Activated CD8-positive, alpha-beta T cell treated with anti-CD3 and anti-CD28 coated beads, Interleukin-2, amount 10 ng/mL, durations not matched to agents 7 days and 5 days (primary cell): ENCODE measurements at places on chromosomes 12 and 14. TPM values are rescaled to one million over a fixed set of nuclear protein-coding genes. Genes with fewer than 3 reads are reported as not detected.
A peak's percentile ranks its signal among the peaks of the same experiment; 100 is the strongest.

GRCh38 chr12:954741-955140, 5.2 kb upstream of the RAD52 start:
- no peak for DNase-seq
- peaks cover 7% of the 10 kb centered on the region for H3K4me1 ChIP-seq
- no peaks in the 10 kb centered on the region for H3K36me3 ChIP-seq
- H3K4me3 ChIP-seq = no peak overlapping the region

- peaks cover 87% of the 10 kb centered on the region for H3K36me3 ChIP-seq
- no peaks in the 10 kb centered on the region for H3K27me3 ChIP-seq
- H3K4me3 ChIP-seq = peak overlapping the region; percentile 79
- H3K27ac ChIP-seq = peak overlapping the region; percentile 96
These were observed 150.1 kb downstream of the PRKCH start for GRCh38 chr14:61471297-61472005.

ZBTB1 gene
- 58.3 TPM for total RNA-seq

DNA sequence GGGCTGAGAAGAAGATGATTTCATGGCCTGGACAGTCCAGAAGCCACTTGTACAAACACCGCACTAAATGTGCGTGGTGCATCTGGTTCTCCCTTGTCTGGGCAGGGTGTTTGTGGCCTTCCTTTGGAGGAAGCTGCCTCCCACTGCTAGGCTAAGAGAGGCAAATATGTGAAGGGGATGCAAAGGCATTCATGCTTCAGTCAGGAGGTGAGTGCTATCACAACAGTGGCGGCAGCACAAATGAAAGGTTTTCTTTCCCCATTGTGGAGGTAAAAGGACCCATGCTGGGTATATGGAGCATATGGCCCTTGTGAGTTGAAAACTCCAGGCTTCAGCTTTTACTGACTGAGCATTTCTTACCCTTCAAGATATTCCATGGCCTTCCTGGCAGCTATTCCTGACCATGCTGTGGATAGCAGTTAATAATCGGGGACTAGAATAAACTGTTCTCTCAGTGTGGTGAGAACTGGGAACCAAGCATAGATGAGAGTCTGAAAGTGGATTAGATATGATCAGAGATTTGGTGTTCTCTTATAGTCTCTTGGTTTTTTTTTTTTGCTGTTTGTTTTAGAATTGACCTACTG, 69.9 kb downstream of the MYRFL start:
- no peak overlapping the region for H3K4me3 ChIP-seq
- H3K4me1 ChIP-seq = peaks cover 7% of the 10 kb centered on the region
- DNase-seq = no peak
- no peak overlapping the region for H3K27ac ChIP-seq
- no peaks in the 10 kb centered on the region for H3K36me3 ChIP-seq

GRCh38 chr12:20187456-20187855, 180.9 kb upstream of the PDE3A start:
- no peaks in the 10 kb centered on the region for H3K4me1 ChIP-seq
- no peaks in the 10 kb centered on the region for H3K27me3 ChIP-seq
- no peak for DNase-seq
- no peaks in the 10 kb centered on the region for H3K36me3 ChIP-seq
- no peak overlapping the region for H3K4me3 ChIP-seq

PMEL gene
- 0.55 TPM for total RNA-seq

POTEM gene
- total RNA-seq = not detected

- no peak overlapping the region for H3K27ac ChIP-seq
- peaks cover 4% of the 10 kb centered on the region for H3K4me1 ChIP-seq
- DNase-seq = no peak
- H3K4me3 ChIP-seq = no peak overlapping the region
- no peaks in the 10 kb centered on the region for H3K36me3 ChIP-seq
These were observed 59.3 kb upstream of the TMPO start for GRCh38 chr12:98456041-98456440.

GSG1 gene
- not detected for total RNA-seq

DNA sequence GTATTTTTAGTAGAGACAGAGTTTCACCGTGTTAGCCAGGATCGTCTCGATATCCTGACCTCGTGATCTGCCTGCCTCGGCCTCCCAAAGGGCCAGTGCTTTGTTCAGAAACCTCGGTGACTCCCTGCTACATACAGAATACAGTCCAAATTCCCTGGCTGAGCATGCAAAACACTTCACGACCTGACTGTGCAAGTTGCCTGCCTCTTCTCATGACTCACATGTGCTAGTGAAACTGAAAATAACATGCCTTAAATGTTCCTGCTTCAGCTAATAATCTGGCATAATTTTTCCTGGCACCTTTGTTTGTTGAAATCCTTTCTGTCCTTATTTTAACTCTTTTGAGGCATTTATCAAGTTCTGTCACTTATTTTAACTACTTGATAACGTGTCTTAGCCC, 8.2 kb downstream of the DMAC2L start:
- H3K4me1 ChIP-seq = peaks cover 12% of the 10 kb centered on the region
- H3K27me3 ChIP-seq = no peaks in the 10 kb centered on the region
- H3K36me3 ChIP-seq = peaks cover 30% of the 10 kb centered on the region
- no peak overlapping the region for H3K4me3 ChIP-seq
- H3K27ac ChIP-seq = no peak overlapping the region

GLIPR1L2 gene
- total RNA-seq = not detected

GRCh38 chr14:100696008-100696407, 30.7 kb upstream of the DLK1 start:
- no peaks in the 10 kb centered on the region for H3K27me3 ChIP-seq
- no peak for DNase-seq
- H3K4me3 ChIP-seq = no peak overlapping the region

DNA sequence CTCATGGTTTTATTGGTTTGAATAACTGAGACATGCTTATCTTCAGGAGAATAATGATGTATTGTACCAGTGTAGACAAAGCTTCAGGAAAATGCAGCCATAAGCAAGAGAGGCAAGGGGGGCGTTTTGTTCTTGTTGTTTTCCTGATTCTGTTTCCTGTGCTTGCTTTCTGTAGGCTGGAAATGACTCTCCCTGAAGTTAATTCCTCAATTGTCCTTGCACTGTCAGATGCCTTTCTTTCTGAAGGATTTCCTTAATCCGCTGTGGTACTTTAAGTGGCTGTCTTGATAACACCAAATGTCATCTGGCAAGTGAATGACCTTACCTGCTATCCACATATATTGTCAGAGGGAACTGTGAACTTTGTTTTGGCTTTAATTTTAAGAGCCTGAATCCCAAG, 220.0 kb downstream of the NEDD1 start:
- DNase-seq = no peak
- no peaks in the 10 kb centered on the region for H3K36me3 ChIP-seq
- H3K27me3 ChIP-seq = peaks cover 2% of the 10 kb centered on the region
- no peaks in the 10 kb centered on the region for H3K4me1 ChIP-seq
- no peak overlapping the region for H3K4me3 ChIP-seq

HRK gene
- not detected for total RNA-seq

PLEKHG3 gene
- 7.3 TPM for total RNA-seq

GRCh38 chr12:110670161-110670701, 18.7 kb downstream of the HVCN1 start:
- no peak for DNase-seq
- H3K27me3 ChIP-seq = no peaks in the 10 kb centered on the region
- peak overlapping the region; percentile 83 for H3K27ac ChIP-seq
- H3K4me1 ChIP-seq = peaks cover 64% of the 10 kb centered on the region
- no peak overlapping the region for H3K4me3 ChIP-seq

GPR135 gene
- total RNA-seq = 1.8 TPM

DNA sequence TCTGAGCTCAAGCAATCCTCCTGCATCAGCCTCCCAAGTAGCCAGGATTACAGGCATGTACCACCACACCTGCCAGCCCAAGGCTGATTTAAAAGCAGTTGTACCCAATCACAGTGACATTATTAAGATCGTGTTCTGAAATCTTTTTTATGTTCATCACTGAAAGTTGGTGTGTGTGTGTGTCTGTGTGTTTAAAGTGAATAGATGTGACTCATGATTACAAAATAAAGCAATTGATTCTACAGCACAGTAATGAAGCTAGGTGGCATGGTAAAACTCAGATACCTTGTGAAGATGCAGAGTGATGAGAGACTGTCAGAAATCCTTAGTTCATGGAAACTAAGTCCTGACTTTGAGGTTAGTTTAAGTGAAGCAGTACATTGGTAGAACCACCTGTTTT, 74.2 kb upstream of the ATP2B1 start:
- no peak overlapping the region for H3K4me3 ChIP-seq
- H3K27ac ChIP-seq = no peak overlapping the region
- peaks cover 5% of the 10 kb centered on the region for H3K36me3 ChIP-seq
- no peak for DNase-seq
- no peaks in the 10 kb centered on the region for H3K4me1 ChIP-seq

DNA sequence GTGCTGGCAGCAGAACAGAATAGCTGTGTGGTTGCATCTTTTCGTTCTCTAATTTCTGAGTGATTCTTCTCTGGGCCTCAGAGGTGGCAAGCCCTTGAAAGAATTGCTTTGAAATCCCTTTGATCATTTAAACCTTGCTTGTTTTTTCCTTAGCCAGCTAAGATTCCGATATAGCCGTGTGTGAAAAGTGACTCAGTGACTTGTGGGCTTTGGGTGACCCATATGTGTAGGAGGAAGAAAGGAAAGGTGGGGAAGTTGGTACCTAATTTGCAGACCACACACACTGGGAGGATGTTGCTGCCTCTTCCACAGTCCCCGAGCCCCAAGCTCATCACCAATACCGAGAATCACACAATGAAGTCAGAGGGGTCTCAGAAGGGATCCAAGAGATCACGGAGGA, 18.8 kb downstream of the SLC24A4 start:
- H3K27ac ChIP-seq = no peak overlapping the region
- H3K4me3 ChIP-seq = no peak overlapping the region
- no peak for DNase-seq
- peaks cover 36% of the 10 kb centered on the region for H3K27me3 ChIP-seq
- peaks cover 13% of the 10 kb centered on the region for H3K4me1 ChIP-seq

CEP128 gene
- 32.9 TPM for total RNA-seq

KCNMB4 gene
- total RNA-seq = 0.60 TPM

DNA sequence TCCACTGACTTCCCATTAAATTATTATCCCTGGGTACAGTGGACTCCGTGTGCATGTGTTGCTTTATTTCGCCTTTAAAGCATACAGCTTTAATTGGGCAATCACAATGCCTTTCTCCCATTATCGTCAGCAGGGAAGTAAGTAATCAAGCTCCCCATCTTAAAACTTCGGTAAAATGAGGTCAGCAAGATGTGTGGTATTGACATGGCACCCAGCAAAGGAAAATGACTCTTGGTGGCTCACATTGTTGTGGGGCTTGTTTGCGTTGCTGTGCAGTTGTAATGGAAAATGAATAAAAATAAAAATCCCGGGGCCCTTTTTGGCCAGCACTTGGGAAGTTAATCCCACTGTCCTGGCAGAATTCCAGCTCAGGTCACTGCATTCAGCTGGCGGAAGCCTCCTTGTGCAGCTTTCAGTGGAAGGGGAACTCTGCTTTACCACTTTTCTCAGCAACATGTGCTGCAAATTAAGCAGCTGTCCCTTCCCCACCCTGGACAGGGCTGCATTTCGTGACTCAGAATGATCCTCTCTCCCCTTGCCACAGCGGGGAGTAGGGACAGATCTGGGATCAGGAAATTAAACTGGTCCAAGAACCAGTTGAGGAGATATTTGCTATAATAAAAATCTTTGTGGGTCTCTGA, 13.9 kb upstream of the ATP2A2 start:
- no peak overlapping the region for H3K4me3 ChIP-seq
- no peak overlapping the region for H3K27ac ChIP-seq
- H3K4me1 ChIP-seq = no peaks in the 10 kb centered on the region
- H3K27me3 ChIP-seq = peaks cover 41% of the 10 kb centered on the region

DNA sequence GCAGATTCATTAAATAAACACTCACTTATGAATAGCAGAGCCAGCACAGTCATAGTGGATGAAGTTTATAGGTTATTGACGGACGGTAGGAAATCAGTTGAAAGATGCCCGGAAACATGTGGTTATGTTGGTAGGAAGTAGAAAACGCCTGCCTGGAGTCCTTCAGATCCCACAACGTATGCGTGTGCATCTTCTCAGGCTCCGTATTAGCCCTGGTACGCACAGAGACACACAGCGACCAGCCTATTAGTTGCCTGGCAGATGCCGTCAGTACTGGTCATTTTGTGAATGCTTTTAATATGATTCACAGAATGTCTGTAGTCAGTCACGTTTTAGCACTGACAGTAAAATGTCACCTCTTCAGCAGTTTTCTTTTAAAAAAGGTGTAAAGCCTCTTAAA, 196.4 kb downstream of the RGS6 start:
- no peak overlapping the region for H3K27ac ChIP-seq
- H3K4me1 ChIP-seq = peaks cover 6% of the 10 kb centered on the region
- DNase-seq = no peak
- H3K36me3 ChIP-seq = no peaks in the 10 kb centered on the region

RPL10L gene
- not detected for total RNA-seq

CDKN3 gene
- 123 TPM for total RNA-seq

- H3K4me1 ChIP-seq = peaks cover 28% of the 10 kb centered on the region
- H3K36me3 ChIP-seq = peaks cover 6% of the 10 kb centered on the region
- DNase-seq = no peak
- no peaks in the 10 kb centered on the region for H3K27me3 ChIP-seq
- no peak overlapping the region for H3K27ac ChIP-seq
- H3K4me3 ChIP-seq = no peak overlapping the region
These were observed 112.5 kb downstream of the MED13L start for GRCh38 chr12:116165036-116165425.

- H3K27me3 ChIP-seq = peaks cover 25% of the 10 kb centered on the region
- peaks cover 7% of the 10 kb centered on the region for H3K4me1 ChIP-seq
- no peak overlapping the region for H3K4me3 ChIP-seq
- H3K36me3 ChIP-seq = no peaks in the 10 kb centered on the region
- no peak for DNase-seq
These were observed 18.1 kb upstream of the TMEM106C start for GRCh38 chr12:47945341-47945728.

- no peaks in the 10 kb centered on the region for H3K27me3 ChIP-seq
- no peak for DNase-seq
- H3K4me3 ChIP-seq = no peak overlapping the region
- H3K4me1 ChIP-seq = no peaks in the 10 kb centered on the region
These were observed 161.6 kb downstream of the KCNC2 start for GRCh38 chr12:75047885-75048525.

- no peaks in the 10 kb centered on the region for H3K27me3 ChIP-seq
- H3K36me3 ChIP-seq = peaks cover 1% of the 10 kb centered on the region
- no peak overlapping the region for H3K4me3 ChIP-seq
These were observed 85.3 kb downstream of the MAPKAPK5 start for GRCh38 chr12:111927346-111927745.

ALX1 gene
- not detected for total RNA-seq

CFAP54 gene
- 1.2 TPM for total RNA-seq

- H3K4me1 ChIP-seq = peaks cover 62% of the 10 kb centered on the region
- peak overlapping the region; percentile 53 for H3K4me3 ChIP-seq
- peaks cover 3% of the 10 kb centered on the region for H3K36me3 ChIP-seq
- H3K27ac ChIP-seq = peak overlapping the region; percentile 92
- H3K27me3 ChIP-seq = no peaks in the 10 kb centered on the region
These were observed 87.4 kb upstream of the SLC38A2 start for GRCh38 chr12:46459861-46460545.
